ENCODE measurements at places on chromosomes 5 and 9.
A peak's percentile ranks its signal among the peaks of the same experiment; 100 is the strongest.

DNA sequence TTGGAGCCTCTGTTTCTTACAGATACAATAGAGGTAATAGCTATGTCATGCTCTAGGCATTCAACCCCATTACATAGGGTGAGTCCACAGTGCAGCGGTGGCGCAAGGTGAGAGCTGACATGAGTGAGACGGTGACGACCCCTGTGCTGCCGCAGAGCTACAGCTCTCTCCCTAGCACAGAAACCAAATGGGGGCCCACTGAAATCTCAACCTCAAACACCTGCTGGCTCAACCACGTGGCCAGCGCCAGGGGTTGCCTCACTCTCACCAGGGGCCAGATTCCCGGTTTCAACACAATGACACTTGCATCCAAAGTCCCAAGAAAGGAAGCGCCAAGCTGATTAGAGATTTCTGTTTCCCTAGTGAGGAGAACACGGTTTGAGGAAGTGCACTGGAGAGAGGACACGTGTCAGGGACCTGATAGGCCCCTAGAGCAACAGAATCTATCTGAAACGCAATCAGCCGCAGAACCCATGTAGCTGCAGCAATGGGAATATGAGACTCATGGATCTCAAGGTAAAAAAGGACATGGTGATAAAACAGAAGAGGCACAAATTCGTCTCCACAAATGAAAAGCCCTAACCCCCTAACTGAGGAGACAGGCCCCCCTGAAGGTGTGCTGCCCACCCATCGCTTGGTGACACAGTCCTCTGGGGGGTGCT lies 114.3 kb downstream of the CRB2 start:
- no peak for DNase-seq

DNA sequence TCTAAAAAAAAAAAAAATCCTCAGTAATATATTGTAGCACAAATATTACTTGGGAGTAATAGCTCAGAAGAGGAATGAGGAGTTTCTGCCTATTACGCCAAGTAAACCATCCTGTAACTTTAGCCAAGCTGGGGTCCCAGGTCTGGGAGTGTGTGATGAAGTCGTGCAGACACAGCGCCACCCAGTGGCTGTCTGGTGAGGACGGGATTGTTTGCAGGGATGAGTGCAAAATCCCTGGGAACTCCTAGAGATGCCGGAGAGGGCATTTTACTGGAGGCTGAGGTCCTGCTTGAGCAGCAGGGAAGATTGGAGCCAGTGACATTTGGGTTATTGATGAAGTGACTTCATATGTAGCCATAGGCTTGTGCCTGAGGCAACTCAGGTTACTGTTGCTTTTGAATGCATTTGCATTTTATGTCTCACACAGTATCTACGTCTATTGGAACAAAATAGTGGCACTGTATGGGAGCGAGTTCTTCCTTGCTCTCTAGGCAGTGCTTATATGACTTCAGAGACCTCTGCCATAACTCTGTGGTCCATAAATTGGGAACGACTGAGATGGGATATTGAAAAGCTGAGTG lies 72.8 kb downstream of the PSAT1 start:
- DNase-seq, result peak; percentile 11

DNA sequence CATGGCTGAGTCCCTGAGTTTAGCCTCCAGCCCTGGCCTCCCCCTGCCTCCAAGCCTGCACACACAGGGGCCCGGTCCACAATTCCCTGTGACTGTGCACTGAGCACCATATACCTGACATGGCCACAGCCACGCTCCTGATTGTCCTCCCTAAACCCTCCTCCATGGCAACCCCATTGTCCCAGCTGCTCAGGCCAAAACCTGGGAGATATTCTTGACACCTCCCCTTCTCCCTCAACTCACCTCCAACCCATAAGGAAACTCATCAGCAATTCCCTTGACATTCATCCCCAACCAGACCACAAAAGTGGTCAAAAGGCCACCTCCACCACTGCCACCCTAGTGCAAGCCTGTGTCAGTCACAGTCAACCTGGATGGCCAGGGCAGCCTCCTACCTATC lies 107.5 kb upstream of the MVB12B start:
- DNase-seq, result no peak

- no peak for DNase-seq
Observed at GRCh38 chr5:172776235-172776594, 5.2 kb upstream of the DUSP1 start.

DNA sequence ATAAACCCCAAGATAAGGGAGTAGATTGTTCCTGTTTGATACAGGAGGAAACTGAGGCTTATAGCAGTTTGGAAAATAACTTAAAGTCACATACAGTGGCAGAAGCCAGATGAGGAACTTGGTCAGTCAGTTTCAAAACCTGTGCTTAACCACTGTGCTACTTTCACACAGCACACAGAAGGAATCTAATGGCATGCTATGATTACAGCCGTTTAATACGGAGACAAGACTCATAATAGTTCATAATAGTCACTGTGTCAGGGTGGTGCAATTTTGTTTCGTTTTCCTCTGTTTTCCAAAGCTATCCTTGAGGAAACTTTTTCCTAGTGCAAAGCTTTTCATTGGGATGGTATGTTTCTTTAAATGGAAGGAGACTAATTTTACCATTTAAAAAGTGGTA lies 112.3 kb downstream of the GCNT1 start:
- DNase-seq, result no peak

- DNase-seq, result no peak
Observed at GRCh38 chr5:5598547-5599113, 176.2 kb downstream of the ICE1 start.

DNA sequence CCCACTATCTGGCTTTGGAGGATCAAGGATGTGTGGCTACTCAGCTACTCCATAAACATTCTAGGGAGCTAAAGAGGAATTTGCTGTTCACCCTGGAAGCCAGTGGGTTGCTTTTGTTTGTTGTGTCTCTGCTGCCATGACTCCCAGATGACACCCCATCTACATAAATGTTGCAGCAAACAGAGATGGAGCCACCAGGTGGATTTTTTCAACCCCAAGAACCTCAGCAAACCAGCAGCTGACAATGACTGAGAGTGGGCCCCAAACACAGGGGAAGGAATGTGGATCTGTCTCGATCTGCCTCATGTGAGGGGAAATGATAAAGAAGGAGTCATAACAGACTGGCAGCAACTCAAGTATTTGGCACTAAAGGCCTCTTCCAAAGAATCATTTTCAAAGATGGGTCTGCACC lies 132.7 kb upstream of the TNC start:
- no peak for DNase-seq
